Fibroblast of lung (primary cell): ENCODE measurements at places on chromosomes 2 and 18.

DNA sequence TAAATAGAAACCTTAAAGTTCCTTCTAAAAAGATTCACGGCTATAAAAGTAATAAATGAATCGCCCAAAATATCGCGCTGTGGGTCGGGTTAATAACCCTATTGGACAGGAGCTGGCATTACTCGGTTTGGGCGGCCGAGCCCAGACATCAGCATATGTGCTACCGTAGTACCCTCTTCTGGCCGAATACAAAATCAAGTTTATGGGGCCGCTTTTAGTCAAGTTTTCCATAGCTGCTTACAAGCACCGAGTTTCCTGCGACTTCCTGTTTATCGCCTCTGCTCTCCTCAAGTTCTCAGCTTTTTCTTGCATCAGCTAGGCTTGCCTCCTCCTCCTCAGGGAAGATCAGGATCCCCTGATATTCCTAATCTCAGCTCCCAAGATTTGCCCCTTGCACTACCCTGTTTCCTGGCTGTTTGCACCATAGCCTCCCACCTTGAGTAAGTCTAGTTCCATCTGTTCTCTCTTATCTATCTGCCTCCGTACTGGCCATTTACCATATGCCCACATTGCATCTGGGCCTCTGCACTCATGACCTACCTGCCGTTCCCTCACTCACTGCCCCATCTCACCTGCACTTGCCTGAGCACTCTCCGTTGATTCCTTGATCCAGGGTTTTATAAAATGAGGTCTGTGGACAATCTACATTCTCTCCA is 56.1 kb downstream of the SLC35F5 start:
- H3K36me3 ChIP-seq = no peaks in the 10 kb centered on the region
- H3K27me3 ChIP-seq = no peaks in the 10 kb centered on the region
- no peaks in the 10 kb centered on the region for H3K4me1 ChIP-seq
- no peak overlapping the region for H3K4me3 ChIP-seq
- H3K27ac ChIP-seq = no peak overlapping the region

- no peak overlapping the region for H3K4me3 ChIP-seq
- H3K36me3 ChIP-seq = peaks cover 5% of the 10 kb centered on the region
- no peaks in the 10 kb centered on the region for H3K4me1 ChIP-seq
- peak; percentile 61 for DNase-seq
- no peak overlapping the region for H3K27ac ChIP-seq
- H3K27me3 ChIP-seq = no peaks in the 10 kb centered on the region
Observed at GRCh38 chr2:191835539-191836350, 11.1 kb downstream of the CAVIN2 start.

DNA sequence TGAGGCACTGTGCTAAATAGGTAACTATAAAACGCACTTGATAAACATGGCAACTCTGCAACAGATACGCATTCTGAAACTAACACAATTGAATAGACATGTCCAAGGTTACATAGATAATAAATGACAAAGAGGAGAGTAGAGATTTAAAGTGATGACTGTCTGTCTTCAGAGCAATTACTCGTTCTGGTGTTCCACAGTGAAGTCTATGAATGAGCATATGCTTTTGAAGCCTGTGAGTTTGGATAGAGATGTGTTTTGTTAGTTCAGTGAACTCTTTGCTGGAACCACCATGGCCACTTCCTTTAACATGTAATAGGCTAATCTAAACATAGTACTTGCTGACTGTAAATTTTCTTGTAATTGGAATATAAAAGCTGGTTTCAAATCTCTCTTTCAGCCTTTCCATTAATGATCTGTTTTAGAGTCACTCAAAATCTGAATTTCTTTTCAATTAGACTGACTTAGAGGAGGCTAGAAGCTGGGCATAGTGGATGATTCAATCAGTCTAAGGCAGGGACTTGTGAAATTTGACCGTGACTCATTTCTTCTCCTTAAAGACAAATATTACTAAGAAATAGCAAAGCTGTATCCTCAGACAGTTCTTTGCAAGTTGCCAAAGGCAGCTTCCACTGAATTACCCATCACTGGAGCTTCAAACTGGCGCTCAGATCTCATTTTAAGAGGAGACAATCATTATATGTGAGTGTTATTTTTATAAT is 1130.1 kb upstream of the CELF4 start:
- no peaks in the 10 kb centered on the region for H3K36me3 ChIP-seq
- DNase-seq = peak; percentile 63

- no peak for DNase-seq
- H3K27ac ChIP-seq = no peak overlapping the region
- no peaks in the 10 kb centered on the region for H3K27me3 ChIP-seq
- H3K4me1 ChIP-seq = no peaks in the 10 kb centered on the region
- no peaks in the 10 kb centered on the region for H3K36me3 ChIP-seq
- no peak overlapping the region for H3K4me3 ChIP-seq
Observed at GRCh38 chr18:32440518-32440917, 30.2 kb downstream of the GAREM1 start.

GRCh38 chr2:20208476-20208859 is 16.5 kb downstream of the SDC1 start:
- peaks cover 2% of the 10 kb centered on the region for H3K4me1 ChIP-seq
- H3K27me3 ChIP-seq = no peaks in the 10 kb centered on the region

GRCh38 chr2:239158641-239159475 is 242.0 kb downstream of the HDAC4 start:
- peaks cover 3% of the 10 kb centered on the region for H3K36me3 ChIP-seq
- no peak overlapping the region for H3K4me3 ChIP-seq
- no peaks in the 10 kb centered on the region for H3K27me3 ChIP-seq
- no peak for DNase-seq
- H3K4me1 ChIP-seq = no peaks in the 10 kb centered on the region

DNA sequence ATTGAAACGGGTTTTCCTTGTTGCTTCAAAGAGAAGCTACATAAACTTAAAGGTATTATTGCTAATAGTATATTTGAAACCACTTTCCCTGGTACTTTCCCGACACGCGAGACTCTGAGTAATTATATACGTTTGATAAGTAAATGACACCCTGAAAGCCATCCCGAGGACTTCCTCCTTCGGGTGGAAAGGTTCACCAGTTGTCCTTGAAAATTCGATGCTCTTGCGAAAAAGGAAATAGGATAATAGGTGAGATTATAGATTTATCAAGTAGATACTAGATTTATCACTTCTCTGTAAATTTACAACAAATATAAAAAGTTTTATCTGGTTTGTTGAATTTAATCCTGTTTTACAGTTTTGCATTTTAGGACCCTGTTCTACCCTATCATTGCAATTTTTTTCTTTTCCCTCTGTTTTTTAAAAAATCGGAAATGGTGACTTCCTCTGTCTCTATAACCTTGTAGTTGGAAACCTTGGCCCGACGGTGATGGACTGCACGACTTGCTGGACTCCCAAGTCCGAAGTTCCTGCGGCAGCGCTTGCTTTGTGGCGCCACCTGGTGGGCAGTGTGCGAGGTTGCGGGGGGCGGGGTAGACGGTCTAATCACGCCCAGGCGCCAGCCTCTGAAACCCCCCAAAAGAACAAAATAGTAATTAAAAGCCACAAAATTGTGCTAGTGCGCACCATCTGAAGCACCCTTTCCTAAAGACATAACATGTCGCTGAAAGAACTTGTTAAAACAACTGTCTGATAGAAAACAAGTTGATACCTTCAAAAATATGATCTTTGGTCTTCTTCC is 972 bp upstream of the DLX2 start:
- DNase-seq = peak; percentile 88
- no peak overlapping the region for H3K27ac ChIP-seq
- H3K36me3 ChIP-seq = no peaks in the 10 kb centered on the region
- peaks cover 8% of the 10 kb centered on the region for H3K27me3 ChIP-seq

DNA sequence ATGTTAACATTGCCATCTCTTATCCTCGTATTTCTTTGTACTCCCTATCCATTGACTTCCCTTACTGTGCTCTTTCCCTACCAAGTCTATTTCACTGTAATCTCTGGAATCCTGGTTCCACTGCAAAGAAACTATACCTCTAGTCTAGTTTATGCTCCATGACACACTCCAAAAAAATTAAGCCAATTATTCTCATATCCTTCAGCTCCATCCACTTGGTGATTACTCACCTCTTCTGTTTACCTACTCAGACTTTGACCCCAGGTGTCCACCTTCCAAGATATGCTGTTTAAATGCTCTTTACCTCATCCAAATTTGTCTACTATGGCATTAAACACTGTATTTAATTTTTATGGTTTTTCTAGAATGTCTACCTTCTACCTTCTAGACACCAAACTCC is 137.9 kb downstream of the ATAD2B start:
- no peaks in the 10 kb centered on the region for H3K36me3 ChIP-seq
- no peak overlapping the region for H3K4me3 ChIP-seq
- H3K4me1 ChIP-seq = peaks cover 8% of the 10 kb centered on the region
- H3K27ac ChIP-seq = no peak overlapping the region
- peak; percentile 12 for DNase-seq

DNA sequence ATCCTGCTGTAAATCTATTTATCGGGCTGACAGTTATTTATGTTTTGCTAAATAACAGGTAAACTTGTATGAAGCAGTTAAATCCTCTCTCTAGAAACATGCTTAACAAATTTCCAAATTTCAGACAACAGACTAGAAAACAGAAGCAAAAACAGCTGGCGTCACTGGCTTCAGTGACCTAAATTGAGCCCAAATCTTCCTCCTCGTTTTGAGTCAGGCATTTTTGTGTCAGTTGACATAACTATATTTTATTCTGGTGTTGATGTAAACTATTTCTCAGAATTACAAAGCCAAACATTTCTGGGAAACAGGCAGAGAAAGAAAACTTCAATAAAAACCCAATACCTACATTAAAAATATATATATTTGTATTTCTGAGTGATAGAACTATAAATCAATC is 21.7 kb downstream of the RBMS1 start:
- H3K36me3 ChIP-seq = no peaks in the 10 kb centered on the region
- no peaks in the 10 kb centered on the region for H3K27me3 ChIP-seq
- peaks cover 20% of the 10 kb centered on the region for H3K4me1 ChIP-seq
- peak overlapping the region; percentile 56 for H3K27ac ChIP-seq

DNA sequence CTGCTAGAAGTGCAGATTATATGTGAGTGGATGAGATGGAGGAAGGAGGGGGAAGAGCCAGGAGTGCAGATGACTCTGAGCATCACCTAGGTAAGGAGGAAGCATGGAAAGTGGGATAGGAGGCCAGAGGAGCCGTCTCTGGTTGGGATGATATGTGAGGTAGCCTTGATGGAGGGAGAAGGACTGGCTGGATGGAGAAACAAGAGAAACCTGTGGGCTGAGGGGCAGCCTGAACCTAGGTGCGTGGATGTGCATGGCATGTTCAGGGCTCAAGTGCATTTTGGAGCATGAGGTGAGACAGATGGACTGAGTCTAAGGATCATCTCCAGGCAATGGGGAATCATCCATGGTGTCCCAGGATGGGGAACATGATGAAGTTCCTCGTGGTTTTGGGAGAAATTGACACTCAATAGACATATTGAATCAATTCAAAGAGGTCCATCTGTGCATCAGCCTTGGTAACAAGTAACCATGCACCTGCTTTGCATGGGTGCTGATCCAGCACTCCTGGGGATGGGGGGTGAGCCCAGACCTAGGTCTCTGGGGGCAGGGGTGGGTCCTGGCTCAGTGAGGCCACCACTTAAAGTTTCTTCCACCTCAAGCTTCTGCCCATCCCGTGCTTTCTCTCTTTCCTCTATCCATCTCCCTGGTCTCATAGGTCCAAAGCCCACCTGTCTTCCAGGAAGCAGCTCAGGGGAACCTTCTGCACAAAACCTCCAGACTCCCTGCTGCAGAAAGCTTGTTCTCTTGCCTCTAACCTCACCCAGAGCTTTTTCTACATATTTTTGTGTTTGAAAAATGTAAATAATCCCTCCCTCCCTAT is 19.2 kb downstream of the MYCN start:
- H3K4me1 ChIP-seq = no peaks in the 10 kb centered on the region
- no peak for DNase-seq
- H3K4me3 ChIP-seq = no peak overlapping the region
- H3K27me3 ChIP-seq = no peaks in the 10 kb centered on the region
- H3K27ac ChIP-seq = no peak overlapping the region

DNA sequence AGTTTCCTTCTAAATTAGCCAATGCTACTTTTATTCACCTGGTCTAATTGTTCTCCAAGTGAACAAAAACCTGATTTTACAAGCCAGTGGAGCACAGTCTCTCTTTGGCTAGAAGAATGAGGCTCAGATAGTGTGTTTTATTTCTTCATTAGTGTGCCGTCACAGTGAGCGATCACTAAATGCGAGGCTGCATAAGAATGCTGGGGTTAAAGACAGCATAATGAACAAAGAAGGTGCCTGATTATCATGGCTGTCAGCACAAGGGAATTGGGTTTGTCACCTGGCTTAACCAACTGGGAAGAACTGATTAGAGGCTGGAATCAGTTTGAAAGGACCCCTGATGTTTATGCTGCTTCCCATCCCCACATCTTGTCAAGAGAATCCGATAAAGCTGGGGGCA is 76.4 kb downstream of the EPHA4 start:
- H3K4me3 ChIP-seq = no peak overlapping the region
- no peaks in the 10 kb centered on the region for H3K27me3 ChIP-seq
- no peak overlapping the region for H3K27ac ChIP-seq
- DNase-seq = no peak
- H3K4me1 ChIP-seq = no peaks in the 10 kb centered on the region

- no peaks in the 10 kb centered on the region for H3K36me3 ChIP-seq
- no peak overlapping the region for H3K27ac ChIP-seq
- no peak for DNase-seq
- H3K4me1 ChIP-seq = no peaks in the 10 kb centered on the region
- H3K4me3 ChIP-seq = no peak overlapping the region
Observed at GRCh38 chr18:43364535-43364934, 87.2 kb upstream of the SYT4 start.

DNA sequence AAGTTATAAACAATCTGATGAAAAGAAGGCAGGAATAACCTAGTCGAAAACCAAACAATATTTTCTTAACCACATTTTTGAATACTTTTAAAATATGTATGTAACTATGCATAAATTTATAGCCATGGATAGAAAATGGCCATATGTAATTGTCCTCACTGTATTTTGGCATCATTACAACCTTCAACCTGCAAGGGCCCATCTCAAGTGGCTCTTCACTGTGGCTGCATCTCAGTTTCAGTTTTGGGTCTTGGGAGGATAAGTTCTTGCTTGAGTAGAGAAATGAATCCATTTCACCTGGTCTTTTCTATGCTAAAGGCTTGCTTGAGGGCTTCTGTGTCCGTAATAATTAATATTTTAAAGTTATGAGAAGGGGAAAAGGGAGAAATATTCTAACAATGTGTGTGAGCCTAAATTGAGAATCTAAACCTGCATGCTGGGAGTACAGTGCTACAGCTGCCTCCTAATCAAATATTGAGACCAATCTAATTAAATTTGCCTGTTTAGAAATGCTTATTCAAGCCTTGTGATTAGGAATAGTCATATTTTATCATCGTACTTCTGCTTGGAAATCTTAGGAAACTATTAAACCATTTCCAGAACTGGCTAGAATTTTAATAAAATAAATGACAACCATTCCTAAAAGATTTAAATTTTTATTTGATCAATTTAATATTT is 92.5 kb downstream of the EML4 start:
- H3K4me1 ChIP-seq = no peaks in the 10 kb centered on the region
- no peak overlapping the region for H3K27ac ChIP-seq
- DNase-seq = no peak
- no peaks in the 10 kb centered on the region for H3K27me3 ChIP-seq
- no peaks in the 10 kb centered on the region for H3K36me3 ChIP-seq

GRCh38 chr18:44518666-44519065 is 162.0 kb upstream of the SETBP1 start:
- no peaks in the 10 kb centered on the region for H3K27me3 ChIP-seq
- DNase-seq = no peak
- no peak overlapping the region for H3K4me3 ChIP-seq
- no peak overlapping the region for H3K27ac ChIP-seq

- H3K4me3 ChIP-seq = no peak within 1 kb of the TSS
- no peak for DNase-seq
- H3K4me1 ChIP-seq = no peaks in the 10 kb centered on the region
Observed at GRCh38 chr2:113058998-113059960, at the start of gene IL36RN. Gene IL36RN, plus strand, starts transcription at chr2:113059198. Its CDS starts 241 bp downstream, at chr2:113059439.

GRCh38 chr2:240340361-240340761 is 95.1 kb upstream of the GPC1 start:
- H3K36me3 ChIP-seq = no peaks in the 10 kb centered on the region
- no peak for DNase-seq
- H3K4me1 ChIP-seq = no peaks in the 10 kb centered on the region
- H3K27ac ChIP-seq = no peak overlapping the region
